ENCODE measurements at places on chromosomes 13 and 19.

GRCh38 chr13:50587645-50588373, 255.7 kb downstream of the DLEU7 start:
- no peak for DNase-seq

GRCh38 chr13:83048419-83048818, 833.9 kb downstream of the SLITRK1 start:
- no peak for DNase-seq

GRCh38 chr13:41616151-41616550, 158.8 kb downstream of the RGCC start:
- DNase-seq = no peak

- no peak for DNase-seq
Observed at GRCh38 chr19:53813996-53814395, 10.1 kb downstream of the NLRP12 start.

DNA sequence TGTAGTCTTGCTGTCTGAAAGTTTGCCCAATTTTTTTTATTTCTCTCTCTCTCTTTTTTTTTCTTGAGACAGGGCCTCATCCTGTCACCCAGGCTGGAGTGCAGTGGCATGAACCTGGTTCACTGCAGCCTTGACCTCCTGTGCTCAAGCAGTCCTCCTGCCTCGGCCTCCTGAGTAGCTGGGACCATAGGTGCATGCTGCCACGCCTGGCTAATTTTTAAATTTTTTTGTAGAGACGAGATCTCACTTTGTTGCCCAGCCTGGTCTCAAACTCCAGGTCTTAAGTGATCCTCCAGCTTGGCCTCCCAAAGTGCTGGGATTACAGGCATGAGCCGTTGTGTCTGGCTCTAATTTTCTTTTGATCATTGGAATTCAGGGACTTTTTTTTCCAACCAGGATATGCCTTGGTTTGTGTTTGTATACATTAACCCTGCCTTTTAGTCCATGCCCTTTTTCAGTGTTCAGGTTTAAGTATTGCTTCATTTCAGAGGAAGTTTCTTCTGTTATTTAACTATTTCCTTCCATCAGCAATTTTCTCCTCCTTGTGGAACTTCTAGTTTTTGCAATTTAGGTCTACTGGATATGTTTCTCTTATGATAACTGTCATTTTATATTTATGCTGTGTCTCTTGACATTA, 201.4 kb downstream of the PCCA start:
- DNase-seq = no peak

DNA sequence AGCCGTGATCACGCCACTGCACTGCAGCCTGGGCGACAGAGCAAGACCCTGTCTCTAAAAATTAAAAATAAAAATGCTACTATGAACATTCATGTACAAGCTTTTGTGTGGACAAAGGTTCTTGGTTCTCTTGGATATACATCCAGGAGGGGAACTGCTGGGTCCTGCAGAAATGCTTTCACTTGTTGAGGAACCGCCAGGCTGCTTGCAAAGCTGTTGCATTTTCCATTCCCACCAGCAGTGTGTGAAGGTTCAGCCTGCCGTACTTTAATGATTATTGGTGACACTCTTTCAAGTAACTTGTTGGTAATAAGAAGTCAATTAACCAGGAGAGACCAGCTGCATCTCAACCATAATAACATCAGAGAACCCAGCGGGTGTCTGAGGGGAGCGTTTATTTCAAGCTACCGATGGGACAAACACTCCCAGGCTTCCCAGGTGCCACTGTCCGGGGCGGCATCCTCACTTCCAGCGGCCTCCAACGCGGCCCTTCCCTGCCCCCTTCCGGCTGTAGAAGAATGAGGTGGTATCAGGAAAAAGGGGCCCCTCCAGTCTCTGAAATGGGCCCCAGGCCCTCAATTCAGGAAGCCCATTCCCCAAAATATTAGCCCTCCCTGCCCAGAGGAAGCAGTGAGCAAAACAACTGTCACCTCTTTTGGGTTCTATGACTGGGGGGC, 15.2 kb upstream of the PPP1R12C start:
- no peak for DNase-seq

- no peak for DNase-seq
Observed at GRCh38 chr13:23674795-23675640, 104.8 kb downstream of the TNFRSF19 start.

DNA sequence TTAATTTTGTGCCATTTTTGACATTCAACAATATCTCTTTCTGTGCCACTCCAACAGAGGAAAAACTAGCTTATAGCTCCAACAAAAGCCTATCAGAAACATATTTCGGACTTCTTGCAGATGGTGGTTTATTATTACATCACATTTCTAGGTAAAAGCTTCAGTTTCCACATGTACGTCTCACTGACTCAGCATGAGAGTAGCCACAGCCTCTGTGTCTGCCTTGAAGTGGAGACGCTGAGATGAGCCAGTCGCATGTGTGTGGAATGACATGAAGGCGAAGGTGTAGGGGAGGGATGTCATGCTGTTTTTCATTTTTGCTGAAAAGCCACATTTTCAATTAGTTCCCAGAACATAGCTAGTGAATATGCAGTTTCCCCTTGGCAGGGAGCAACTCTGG, 598.6 kb downstream of the EFNB2 start:
- no peak for DNase-seq

- no peak for DNase-seq
Observed at GRCh38 chr13:31797154-31797775, 57.9 kb downstream of the RXFP2 start.

DNA sequence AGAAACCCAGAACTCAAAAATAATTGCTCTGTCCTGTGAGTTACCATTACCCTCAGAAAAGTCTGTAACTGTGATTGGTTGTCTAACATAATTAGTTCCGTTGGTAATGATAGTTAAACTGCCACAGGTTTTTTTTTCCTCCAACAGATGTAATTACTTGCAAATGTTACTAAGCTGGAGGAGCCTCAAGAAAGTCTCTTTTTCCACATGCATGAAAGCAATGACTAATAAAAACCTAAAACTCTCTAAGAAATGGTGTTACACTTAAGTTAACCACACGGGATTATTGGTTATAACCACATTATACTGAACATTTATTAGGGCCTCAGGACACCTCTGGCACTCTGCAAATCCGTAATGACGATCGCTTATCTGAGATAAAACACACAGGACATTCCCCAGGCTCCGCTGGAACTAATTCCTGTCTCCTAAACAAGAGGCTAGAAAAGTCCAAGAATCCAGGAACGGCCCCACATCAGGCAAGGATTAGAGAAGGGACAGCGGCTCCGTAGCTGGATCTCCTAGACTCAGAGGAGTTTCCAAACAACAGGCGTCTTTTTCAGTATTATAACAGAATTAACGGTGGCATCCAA, 753 bp downstream of the ZNF235 start:
- DNase-seq = no peak

GRCh38 chr19:50173127-50173526, 10.0 kb upstream of the IZUMO2 start:
- DNase-seq = no peak

DNA sequence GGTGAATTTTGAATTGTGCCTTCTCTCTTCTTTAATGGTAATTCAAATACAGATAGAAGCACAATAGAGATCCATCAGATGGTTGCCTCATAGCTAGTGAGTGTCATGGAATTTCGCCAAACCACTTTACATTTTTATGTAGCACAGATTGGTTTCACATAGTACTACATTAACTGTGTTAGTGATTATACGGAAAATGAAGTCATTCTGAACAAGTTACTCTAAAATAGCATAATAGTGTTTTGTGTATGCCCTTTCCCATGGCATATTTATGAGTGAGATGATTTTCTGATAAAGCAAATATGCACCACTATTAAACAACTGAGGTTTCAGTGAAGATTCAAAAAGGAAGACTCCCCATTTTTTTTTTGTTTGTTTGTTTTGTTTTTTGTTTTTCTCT, 1623.5 kb downstream of the PCDH9 start:
- DNase-seq = no peak

DNA sequence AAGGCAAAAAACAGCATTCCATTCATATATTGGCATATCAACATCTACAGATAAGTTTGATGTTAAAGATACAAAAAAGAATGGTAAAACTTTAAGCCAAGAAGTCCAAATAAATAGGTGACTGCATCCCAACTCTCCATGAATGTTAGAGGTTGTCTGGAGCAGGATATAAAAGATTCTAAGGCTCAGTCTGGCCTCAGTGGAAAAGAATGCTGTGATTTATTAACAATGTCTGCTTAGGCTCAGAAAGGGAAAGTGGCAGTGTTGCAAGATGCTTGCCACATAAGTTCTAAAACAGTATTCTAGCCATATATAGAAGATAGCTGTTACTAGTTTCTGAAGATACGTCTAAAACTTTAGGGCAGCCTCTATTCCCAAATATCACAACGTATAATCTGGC, 179.8 kb upstream of the NBEA start:
- no peak for DNase-seq

- no peak for DNase-seq
Observed at GRCh38 chr13:99124794-99125316, 75.8 kb upstream of the UBAC2 start.

DNA sequence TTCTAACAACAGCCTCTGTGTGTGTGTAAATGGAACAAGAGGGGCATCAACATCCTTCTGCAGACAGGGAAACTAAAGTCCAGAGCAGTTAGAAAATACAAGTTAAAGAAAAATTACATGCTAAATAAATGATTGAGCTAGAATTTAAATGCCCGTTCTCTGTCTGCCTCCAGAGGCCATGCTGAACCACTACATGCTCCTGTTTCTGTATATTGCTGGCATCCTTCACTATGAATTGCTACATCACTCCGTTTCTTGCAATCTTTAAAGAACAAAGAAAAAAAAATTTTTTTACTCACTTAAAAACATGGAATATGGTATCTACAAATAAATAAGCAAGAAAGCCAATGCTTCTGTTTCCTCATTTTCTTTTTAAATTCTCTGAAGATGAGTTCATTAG, 47.9 kb downstream of the DCT start:
- DNase-seq = no peak

GRCh38 chr19:32265995-32266394, 79.4 kb upstream of the ZNF507 start:
- DNase-seq = no peak

DNA sequence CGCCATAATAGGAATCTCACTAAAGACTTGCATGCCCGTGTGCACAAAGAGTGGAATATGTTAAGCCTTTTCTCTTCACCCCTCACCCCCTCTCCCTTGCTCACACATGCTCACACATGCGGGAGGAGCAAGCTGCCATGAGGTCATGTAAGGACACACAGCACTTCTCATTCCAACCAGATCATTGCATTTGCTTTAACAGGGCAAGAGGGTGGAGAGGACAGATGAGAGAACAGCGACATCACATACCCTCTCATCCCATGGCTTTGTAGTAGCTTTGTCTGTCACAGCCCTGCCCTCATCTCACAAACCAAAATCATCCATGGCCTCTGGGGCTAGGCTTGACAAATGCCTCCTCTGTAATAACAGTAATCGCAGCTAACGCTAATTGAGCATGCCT, 145.6 kb upstream of the FRY start:
- no peak for DNase-seq

DNA sequence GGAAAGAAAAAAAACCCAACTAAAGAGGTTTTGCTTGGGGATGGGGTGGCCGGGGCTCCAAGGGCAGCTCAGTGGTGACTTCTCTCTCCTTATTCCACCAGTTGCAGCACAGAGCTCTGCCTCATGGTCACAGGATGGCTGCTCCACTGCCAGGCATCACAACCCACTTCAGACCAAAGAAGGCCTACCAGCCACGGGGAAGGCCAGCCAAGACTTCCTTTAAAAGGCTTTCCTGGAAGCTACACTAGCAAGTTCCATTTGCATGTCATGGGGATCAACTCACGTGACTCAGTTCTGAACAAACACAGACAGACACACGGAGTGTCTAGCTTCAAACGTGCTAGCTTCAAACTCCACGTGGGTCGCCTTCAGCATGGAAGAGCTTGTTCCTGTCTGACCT, 13.2 kb upstream of the EIF3G start:
- no peak for DNase-seq

GRCh38 chr19:23774524-23774971, 15.9 kb upstream of the ZNF681 start:
- DNase-seq = no peak

DNA sequence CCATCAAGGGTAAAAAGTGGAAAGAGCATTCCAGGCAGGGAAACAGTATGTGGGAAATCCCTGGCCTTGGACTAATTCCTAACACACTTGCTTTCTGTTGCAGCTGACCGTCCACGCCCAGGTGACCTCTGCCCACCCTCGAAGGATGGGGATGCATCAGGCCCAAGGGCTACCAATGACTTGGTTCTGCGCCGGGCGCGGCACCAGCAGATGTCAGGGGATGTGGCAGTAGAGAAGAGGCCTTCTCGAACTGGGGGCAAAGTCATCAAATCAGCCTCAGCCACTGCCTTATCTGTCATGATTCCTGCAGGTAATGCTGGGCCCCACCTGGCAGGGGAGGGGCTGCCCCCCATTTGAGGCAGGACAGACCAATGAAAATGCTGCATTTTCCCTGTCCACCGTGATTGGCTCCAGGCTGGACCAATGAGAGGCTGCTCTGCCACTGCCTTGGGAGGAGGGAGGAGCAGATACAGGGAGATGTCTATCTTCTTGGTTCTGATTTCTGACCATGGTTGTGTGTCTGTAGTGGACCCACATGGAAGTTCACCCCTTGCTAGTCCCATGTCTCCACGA, 12.6 kb downstream of the DNASE2 start:
- no peak for DNase-seq

DNA sequence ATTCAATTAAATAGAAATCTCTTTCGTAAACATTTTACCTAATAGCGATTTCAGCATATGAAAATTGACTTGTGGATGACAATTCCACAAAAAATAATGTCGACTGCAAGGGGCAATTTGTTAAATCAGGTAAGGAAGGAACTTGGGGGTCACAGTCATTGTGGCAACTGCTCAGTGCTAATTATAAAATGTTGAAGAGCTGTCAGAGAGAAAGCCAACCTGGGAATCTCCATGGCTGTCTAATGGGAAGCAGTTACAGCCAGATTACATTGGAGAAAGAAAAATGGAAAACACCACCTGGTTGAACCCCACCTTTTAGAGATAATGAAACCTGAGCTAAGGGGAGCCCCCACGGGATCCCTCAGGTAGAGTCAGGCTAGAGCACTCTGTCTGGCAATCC, 373.9 kb downstream of the FOXO1 start:
- DNase-seq = no peak

DNA sequence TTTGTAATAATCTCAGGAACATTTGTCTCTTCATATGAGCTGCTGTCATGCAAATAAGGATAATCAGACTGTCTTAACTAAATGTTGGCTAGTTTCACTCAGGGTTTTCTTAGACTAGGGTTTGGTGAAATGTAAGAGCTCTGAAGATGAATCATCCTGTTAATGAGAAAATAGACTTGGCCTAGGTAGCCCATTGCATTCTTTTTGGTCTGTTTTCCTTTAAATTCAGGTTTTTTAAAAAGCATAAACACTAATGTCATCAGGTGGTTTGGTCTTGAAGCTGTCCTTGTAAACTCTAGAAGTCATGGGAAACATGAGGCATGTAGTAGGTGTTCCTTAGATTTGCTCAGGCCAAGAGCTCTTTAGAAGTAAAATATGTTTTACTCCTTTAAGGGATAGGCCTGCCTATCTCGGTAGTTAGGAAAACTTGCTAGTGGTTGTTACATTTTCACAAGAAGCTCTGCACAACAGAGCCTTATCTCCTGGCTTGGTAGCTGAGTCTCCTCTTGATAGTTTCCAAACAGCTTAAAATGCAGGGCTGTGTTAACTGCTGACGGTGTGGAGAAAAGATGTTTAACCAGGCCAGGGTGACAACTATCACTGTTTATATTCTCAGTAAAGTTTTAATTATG, 62.0 kb upstream of the C1QTNF9B start:
- DNase-seq = no peak
